ENCODE measurements at places on chromosomes 6 and 20.

GRCh38 chr6:46690141-46690755 is 2.6 kb downstream of the TDRD6 start:
- DNase-seq = no peak

DNA sequence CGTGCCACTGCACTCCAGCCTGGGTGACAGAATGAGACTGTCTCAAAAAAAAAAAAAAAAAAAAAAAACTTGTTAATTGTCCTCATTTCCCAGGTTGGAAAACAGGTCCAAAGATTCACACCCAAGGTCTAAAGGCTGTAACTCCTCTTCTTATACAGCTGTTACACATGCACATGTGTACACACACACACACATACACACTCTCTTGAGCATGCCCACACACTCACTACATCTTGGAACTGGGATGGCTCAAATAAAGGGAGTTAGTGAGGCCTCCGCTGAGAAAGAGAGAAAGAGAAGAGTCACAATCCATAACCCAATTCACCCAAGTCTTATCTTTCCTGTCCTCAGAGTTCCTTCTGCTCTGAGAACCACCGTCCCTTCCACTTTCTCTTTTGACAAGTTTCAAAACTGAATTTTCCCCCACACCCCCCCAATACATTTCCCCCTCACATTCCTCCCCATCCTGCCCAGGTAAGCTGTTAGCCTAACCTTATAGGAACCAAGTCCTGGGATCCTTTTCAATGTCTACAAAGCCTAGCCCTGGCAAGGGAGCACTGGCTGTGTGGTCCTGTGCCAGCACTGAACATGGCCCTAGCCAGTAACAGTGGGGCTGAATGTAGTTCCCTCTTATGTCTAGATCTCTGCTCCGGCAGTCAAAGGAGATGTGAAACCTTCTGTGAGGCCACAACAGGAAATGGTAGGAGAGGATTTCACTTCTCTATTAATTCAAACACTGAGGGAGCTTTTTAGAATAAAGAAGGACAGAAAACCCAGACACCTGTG is 3.2 kb upstream of the HLA-DMB start:
- no peak for DNase-seq

- DNase-seq = no peak
These were observed 61.4 kb downstream of the CD24 start for GRCh38 chr6:106913111-106913510.

DNA sequence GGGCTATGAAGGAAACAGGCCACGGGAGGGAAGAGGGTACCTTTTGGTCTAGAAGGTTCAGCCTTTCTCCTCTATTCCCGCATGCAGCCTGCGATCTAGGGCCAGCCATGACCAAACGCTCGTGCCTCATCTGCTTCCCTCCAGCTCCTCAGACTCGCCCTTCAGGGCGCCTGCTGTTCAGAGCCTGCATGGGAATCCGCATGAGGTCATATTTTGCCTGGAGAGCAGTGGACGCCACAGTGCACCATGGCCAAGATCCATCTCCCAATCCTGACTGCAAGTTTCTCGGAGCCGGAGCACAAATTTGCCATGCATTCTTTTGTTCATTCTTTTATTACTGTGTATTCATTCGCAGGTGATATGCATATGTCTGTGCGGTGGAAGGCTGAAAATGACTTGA is 608.1 kb downstream of the QKI start:
- no peak for DNase-seq

DNA sequence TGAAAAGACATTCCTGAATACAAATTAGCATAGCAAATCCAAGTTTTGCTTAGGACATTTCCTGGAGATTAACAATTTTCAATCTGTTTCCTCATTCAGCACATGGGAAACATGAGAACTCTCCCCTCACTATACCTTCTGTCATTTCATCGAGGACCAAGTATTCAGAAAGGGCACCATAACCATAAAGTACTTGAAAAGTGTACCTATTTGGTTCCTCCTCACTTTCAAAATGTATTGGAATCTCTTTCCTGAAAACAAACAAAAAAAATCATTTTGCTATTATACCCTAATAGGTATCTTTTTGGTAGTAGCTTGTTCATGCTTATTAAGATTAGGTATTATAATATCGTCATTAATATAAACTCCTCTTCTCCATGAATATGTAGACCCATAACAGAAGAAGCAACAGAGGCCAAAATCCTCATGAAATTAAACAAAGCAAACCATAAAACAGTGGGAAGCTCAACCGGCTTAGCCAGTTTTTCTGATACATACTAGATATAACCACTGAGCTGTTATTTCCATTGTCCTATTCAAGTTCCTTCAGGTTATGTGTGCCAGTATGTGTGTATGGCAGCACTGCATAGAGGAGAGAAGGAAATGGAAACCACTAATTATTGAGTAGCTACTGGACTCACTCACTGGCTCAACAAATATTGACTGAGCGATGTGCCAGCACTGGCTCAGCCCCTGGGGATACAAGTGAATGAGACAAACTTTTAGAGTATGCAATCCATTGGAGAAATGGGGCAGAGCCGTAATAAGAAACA is 274.0 kb downstream of the MAFB start:
- no peak for DNase-seq
